Anterior cingulate cortex (tissue), 58 donors: ENCODE measurements at places on chromosomes 12 and 14.

DNA sequence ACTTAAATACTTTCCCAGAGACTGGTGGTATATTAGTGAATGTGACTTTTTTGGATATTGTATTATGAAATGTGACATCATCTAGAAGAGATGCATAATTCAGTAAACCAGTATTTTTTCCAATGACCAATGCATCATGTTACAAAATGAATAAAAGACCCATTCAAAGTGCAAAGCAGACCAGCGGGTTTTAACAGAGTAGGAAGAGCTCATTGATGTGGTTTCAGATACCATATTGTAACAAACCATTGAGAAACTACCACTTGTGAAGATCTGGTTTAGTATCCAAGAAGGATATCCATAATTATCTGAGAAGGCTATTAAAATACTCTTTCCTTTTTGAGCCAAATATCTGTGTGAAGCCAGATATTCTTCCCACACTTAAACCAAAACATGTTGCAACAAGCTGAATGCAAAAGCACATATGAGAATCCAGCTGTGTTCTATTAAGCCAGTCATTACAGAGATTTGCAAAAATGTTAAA, 47.7 kb downstream of the MVK start:
- no peak for DNase-seq

DNA sequence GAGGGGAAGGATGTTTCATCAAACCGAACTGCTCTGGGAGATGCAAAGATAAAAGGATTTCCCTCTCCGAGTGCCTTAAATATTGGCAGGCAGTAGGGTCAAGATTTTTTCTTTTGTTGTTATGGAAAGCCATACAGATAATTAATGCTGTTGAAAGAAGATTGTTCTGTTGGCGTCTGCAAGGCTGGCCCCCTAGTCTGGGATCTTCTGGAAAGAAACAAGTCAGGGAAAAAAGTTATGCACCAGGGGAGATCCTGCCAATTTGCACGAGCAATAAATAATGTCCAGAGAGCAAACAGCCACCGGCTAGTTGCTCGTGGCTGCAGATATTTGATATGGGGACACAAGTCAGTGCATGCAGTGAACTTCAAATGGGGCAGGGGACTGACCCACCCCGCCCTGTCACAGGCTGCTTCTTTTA, 202.1 kb upstream of the MYL2 start:
- no peak for DNase-seq

GRCh38 chr12:116299064-116299463, 21.6 kb upstream of the MED13L start:
- DNase-seq: no peak

DNA sequence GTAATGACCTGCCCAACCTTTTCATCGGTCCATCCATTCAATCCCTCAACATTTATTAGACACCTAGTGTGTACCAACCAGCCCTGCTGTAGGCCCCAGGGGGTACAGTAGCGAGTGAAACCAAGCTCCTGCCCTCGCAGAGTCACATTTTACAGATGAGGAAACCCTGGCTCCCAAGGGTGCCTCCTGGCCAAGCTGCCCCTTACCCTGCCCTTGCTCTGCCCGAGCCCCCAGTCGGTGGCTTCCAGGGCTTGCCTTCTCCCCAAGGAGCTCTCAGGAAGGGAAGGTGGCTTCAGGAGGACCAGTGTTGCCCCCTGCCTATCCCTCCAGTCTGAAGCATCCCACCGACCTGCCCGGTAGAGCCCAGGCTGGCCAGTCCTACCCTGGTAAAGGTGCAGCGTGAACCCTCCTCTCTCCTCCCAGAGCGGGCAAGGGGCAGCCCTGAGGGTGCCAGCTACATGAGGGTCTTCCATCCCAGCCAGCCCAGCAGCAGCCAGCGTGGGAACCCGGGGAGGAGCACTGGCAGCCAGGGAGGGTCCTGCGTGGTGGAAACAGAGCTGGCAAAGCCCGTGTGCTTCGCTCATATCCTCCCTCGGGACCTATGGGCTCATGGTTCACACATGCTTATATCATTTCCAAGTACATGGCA, 670 bp upstream of the BEGAIN start:
- no peak for DNase-seq

DNA sequence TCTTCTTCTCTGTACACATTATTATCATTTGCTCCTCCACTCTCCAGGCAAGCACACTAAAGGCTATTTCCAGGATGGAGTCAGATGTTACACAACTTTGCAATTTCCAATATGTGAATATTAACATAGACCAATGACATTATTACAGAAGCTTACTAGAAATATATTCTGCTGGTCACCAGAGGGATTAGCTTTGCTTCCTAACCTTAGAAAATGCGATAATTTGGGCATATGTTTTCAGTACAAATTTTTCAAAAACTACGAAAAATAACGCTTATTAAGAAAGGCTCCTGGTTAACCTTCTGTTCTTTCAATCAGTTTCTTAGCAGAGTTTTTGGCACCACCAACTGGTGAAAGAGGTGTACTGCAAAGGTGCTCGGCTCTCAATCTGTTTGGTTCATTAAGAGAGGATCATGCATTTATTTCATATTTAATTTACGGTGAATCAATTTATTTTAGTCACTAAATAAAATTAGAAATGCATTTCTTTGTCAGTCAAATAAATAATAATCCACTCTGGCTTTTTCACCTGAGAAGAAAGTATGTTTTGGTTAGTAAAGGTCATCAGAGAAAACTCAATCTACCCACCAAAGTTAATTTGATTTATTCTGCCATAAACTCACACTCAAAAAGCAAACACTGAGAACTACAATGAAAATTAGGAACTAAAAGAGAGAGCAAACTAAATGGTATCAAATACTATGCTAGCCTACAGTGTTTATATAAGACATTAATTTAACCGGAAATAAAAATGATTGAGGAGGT, 39.2 kb downstream of the EFCAB11 start:
- DNase-seq: peak; percentile 34
